ENCODE measurements at places on chromosomes 1 and 21.

DNA sequence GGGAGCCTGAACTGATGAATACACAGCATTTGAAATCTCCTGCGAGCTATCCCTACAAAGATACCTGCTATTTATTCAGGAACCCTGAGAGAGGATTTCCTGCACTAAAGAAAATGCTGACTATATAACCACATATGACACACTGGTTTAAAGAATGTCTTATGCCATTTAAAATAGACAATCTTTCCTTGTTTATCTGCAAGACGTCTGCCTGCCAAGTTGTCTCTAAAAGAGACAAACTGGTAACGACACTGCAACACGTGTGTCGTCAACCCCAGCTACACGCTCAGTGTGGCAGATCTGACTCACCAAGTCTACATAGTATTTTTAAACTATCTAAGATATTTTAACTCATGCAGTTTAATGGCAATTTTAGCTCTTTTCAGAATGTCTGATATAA lies 42.7 kb downstream of the APP start:
- DNase-seq: no peak

DNA sequence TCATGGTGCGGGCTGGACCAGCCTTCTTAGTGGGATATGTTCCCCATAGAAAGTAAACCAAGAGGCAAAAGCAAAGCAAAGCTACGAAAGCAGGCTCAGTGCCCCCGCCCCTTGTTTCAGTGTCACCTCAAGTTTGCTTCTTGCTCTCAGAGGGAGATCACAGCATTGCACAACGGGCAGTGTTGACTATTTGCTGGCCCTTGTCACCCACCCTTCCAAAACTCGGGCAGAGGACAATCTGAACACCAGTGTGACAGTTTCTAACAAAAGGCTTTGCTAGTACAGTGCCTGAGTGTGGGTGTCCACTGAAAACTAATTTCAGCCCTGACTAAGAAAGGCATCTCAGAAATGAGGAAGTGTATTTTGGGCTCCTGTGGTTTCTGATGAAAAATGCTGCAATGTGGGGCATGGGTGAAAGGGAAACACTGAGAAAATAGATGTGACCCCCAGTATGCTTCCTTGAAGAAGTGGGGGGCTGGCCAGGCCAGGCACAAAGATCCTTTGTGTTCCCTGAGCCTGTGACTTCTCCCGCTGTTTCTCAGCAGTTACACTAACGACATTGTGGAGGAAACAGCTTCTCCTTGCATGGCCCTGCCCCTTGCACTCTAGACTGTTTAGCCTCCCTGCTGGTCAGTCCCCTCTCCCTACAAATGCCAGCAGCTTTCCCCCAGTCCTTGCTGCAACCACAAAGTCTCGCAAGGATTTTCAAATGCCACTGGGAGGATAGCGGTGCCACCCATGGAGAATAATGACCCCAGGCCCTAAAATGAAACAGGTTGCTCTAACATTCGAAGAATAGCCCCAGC lies 33.3 kb upstream of the KCNE1 start:
- DNase-seq: no peak

GRCh38 chr1:161182214-161182613 lies 4.9 kb upstream of the B4GALT3 start:
- no peak for DNase-seq

GRCh38 chr1:35369922-35370671 lies 101.6 kb downstream of the ZMYM4 start:
- DNase-seq: no peak

DNA sequence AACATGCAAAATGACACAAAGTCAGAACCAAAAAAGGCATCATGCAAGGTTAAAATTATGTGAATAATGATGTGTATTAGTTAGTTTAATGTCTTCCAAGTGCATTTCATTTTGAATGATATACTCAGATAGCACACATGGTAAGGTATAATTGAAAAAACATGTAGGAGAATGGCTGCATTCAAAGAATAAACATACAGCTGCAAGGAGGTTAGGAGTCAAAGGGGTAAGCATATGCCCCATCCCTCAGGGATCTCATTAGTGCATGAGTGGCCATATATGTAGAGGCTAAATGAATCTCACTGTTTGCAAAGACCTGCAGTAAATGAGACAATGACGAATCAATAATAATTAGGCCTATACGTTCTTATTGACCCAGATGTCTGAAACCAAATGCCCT lies 179.7 kb upstream of the HOOK1 start:
- no peak for DNase-seq

DNA sequence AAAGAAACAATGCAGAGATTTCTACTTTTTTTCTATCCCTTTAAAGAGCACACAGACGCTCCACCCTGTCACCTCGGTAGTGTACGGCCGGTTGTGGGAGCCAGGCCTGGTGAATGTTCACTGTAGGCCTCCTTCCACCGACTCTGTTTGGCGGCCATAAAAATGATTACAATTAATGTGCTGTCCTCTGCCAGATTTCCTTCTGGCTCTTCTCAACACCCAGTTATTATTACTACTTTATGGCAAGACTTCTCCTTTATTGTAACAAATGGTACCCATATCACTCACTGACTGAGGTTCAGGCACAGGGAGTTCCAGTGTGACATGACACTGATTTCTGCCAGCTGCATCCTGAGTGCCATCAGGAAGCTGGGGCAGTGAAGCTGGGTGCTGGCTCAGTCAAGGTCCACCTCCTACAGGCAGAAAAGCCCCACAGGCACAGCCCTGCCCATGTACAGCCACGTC lies 37.4 kb downstream of the GPR161 start:
- no peak for DNase-seq

DNA sequence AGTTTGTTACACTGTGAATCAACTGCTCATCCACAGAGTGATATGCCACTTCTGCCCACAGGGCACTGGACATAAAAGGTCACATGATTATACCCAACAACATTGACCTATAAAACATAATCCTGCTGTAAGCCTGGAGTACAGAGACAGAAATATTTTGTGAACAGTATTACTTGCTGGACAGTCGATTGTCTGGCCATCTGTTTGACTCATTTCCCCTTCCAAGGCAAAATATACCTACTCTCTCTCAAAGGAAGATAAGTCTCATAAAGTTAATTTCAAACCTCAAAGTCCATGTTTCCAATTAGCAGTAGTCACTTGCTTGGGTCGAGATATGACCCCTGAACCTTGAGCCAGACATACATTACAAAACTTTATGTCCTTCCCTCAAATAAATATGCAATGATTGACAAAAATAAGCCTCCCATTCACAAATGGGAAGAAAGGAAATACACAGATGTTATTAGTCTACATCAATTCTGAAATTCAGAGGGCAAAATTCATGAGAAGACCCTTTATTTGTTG lies 39.3 kb upstream of the RGS18 start:
- no peak for DNase-seq

- DNase-seq: no peak
Observed at GRCh38 chr21:35084869-35085268, 35.8 kb upstream of the RUNX1 start.

GRCh38 chr1:61741711-61742619 lies at the start of gene PATJ:
Gene PATJ, plus strand, starts transcription at chr1:61742480. Its CDS starts 20,413 bp downstream, at chr1:61762893.
- peak; percentile 64 for DNase-seq

DNA sequence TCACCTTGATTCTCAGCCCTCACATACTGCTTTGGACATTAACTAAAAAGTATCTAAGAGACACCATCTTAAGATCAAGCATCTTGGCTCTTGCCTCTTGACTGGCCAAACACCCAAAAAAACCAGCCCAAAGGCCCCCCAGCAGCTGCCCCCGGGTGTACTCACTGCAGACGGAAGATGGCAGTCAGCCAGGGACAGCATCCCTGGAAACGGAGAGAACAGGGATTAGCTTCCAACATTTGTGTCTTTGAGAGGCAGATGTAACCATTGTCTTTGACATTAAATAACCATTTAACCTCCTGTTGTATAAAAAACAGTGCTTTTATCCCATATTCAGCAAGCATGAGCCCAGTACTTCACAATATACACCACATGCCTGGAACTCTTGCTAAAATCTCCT lies 11.3 kb downstream of the TMEM63A start:
- DNase-seq: no peak

GRCh38 chr21:35354078-35354477 lies 305.0 kb upstream of the RUNX1 start:
- DNase-seq: no peak

DNA sequence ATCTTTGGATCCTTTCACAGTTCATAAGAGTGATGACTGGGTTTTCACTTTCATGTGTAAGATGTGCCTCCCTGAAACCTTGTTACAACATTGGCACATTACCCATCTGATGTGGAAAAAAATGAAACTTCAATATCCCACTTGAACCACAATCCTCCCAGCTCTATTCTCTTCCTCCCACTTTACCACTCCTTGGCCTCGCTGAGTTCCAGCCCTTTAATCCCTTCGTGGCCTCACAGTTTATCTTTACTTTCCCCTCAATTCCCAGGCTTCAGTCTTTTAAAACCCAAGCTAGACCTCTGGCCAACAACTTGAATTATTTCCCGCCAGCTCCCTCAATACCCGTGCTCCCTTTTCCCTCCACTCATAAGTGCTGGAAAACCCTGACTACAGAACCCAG lies 25.0 kb upstream of the CTTNBP2NL start:
- DNase-seq: no peak
